ENCODE measurements at places on chromosomes 2 and 18. TPM values are rescaled to one million over a fixed set of nuclear protein-coding genes. Genes with fewer than 3 reads are reported as not detected.

SCYGR3 gene
- not detected for total RNA-seq

ADRA2B gene
- total RNA-seq: not detected

SCN2A gene
- total RNA-seq: 0.91 TPM

UGT1A5 gene
- not detected for total RNA-seq

SOX11 gene
- not detected for total RNA-seq

HJURP gene
- total RNA-seq: 32.1 TPM

MAP3K20 gene
- total RNA-seq: 150 TPM

DAPL1 gene
- not detected for total RNA-seq

MC5R gene
- total RNA-seq: not detected

WDFY1 gene
- total RNA-seq: 37.7 TPM

ALPG gene
- not detected for total RNA-seq

DHX57 gene
- total RNA-seq: 22.3 TPM

GAL3ST2 gene
- total RNA-seq: 0.26 TPM

CDH19 gene
- total RNA-seq: not detected

IL1F10 gene
- not detected for total RNA-seq

CROCC2 gene
- not detected for total RNA-seq

BMP10 gene
- not detected for total RNA-seq

RGPD3 gene
- total RNA-seq: not detected

TMEM247 gene
- not detected for total RNA-seq

C2orf15 gene
- total RNA-seq: not detected

TBR1 gene
- total RNA-seq: not detected
